ENCODE measurements at places on chromosomes 3 and 15.

- DNase-seq, result no peak
These were observed 104.5 kb downstream of the IL20RB start for GRCh38 chr3:137062250-137062649.

DNA sequence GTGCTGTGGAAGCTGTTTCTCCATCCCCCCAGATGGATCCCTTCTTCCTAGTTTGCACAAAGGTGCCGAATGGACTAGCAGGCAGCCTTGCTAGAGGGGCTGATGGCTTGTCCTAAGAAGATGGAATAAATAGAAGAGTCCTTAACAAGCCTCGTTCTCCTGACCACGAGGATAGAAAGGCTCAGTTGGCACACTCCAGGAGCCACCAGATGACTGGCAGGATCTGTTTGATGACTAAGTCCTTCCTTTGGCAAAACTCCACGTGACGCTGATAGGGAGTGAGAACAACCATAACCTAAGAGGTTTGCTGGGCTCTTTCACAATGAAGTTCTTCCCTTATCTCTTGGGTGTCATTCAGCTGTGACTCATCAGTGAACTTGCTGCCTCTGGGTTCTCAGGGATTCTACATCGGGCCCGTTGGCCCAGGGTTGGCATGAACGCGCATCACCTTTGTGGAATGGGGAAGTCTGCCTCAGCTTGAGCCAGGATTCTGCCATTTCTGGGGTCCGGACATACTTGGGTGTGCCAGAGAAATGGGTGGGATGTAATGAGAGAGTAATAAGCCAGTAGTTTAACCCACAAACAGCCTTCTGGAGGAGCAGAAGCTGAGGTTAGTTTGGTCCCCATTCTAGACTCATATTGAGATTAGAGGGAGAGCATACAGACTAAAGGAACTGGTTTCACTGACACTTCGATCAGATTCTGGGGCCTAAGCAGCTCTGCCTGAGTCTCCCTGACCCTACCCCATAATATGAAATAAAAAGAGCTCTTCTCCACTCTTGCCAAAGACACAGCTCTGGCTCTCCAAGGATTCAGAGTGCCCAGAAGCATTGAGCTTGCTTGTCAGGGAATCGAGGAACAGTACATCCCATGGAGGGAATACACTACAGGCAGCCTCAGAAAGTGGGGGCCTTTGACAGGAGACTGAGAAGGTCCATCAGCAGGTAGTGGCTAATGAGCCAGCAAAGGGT is 2.0 kb upstream of the MELTF start:
- no peak for DNase-seq

DNA sequence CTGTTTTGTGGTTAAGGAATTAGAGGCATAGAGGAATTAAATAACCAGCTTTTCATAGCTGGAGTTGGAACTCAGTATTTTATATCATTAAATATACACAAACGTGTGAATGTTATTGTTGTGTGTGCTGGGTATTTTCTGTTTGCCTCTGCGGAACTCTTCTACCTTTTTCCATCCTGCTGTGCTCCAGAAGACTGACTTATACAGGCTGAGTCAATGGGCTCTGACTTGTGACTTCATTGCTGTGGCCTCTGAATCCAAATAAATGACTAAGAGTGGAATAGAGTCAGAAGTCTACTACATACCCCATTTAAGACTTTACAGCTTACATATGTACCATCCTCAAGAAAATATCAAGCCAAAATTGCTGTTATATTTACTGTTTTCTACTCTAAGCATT is 17.6 kb downstream of the ARIH1 start:
- DNase-seq, result no peak

GRCh38 chr3:143726727-143727126 is 121.5 kb downstream of the SLC9A9 start:
- DNase-seq, result no peak

- no peak for DNase-seq
These were observed 427.8 kb upstream of the MCTP2 start for GRCh38 chr15:93803421-93804152.

DNA sequence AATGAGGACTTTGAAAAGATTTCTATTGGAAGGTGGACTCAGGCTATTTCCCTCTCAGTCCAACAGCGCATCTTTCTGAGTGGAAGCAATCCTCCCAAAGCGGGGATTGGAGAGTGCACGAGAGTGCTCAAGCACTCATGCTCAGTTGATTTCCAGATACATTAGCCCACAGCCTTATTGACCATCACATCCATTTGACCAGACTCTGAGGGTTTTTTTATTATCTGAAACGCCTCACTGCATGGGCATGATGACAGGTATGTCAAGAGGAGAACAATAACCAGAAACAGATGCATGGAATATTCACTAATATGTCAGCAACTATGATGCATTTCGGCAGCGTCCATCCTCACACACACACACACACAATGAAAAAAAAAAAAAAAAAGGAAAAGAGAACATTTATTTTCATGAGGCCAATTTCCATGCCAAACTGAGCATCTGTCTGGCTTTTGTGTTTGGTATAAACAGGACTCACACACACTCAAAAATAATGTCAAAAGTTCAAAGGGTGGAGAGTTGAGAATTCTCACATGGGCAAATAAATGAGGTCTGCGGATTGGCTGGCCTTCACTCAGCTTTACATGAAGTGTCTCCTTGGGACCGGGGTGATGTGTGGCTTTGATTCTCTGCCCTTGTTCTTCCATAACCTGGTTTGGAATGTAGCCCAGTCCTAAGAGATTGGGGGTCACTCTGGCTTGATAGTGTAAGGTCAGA is 371.6 kb downstream of the MCTP2 start:
- no peak for DNase-seq

DNA sequence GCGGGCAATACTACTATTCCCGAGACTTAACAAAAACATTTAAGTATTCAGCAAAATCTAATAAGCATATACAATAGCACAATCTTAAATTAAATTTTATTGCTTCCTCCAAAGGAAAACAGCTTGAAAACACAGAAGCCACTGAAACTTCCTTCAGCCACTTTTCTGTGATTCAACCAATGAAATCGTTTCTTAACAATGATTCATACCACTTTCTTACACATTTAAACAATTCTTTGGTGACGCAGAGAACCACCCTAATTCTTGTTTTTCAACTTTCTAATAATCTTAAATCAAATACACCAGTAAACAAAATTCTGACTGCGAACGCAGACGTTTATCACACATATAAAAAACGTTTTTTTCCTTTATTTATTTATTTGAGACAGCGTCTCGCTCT is 4.1 kb downstream of the TJP1 start:
- no peak for DNase-seq

GRCh38 chr3:136300444-136300843 is 50.3 kb downstream of the PCCB start:
- no peak for DNase-seq

GRCh38 chr3:193909387-193909786 is 226.6 kb upstream of the HES1 start:
- DNase-seq, result no peak

- DNase-seq, result no peak
These were observed 73.0 kb downstream of the ISG20 start for GRCh38 chr15:88711806-88712205.

GRCh38 chr3:130539005-130539404 is 22.0 kb downstream of the COL6A6 start:
- DNase-seq, result no peak

- no peak for DNase-seq
These were observed 21.3 kb downstream of the MME start for GRCh38 chr3:155101398-155101797.
